ENCODE measurements at places on chromosomes 1 and 21.
A peak's percentile ranks its signal among the peaks of the same experiment; 100 is the strongest.

DNA sequence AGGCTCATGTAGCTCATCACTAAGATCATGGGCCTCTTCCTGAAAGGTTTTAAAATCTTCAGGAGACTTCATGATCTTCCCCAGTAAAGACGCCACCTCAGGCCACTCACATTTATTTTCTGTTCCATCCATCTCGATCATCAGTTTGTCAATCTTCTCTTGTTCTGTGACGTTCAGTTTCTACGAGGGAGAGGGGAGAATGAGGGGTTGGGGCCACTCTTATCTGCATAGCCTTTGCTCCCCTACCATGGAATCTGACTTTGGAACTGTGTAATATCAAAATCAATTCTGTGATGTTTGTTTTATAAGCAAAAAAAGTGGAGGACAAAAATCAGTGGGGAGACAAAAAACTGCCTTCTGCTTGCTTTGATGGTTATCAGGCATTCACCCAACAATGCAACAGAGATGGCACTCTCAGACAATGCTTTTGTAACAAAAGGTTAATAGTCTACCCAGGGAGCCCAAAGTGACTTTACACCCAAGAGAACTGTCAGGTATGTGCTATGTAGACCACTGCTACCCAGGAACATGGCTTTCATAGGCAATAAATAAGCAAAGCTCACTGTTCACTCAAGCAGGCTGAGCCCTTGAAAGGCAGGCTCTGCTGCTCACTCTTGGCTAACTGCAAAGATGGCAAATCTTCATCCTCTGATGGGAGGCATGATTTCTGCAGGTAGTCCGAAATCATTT, 10.5 kb downstream of the ENO1 start:
- DNase-seq: no peak

DNA sequence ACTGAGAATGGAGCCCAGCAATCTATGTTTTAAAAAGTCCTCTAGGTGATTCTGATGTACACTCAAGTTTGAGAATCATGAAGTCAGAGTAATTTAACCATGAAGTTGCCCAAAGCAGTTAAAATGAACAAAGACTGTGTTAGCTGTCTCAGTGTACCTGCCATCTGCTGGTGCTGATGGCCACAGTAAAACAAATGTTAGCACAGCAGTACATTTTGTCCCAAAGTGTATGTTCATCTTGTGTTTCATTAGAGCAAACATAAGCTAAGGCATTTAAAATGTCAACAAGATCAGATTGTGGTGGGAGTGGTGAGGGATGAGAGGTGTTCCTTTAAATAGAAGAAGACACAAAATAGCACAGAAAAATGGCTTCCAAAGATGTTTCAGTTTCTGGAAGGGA, 31.1 kb downstream of the FYB2 start:
- DNase-seq: no peak

- peak; percentile 84 for DNase-seq
These were observed at the start of gene LAX1 for GRCh38 chr1:203765029-203765837. TSS of gene LAX1 (plus strand) at chr1:203765183. CDS start at chr1:203765566, 383 bp downstream.

- no peak for DNase-seq
These were observed at the start of gene SLC2A5 for GRCh38 chr1:9069326-9070100. TSS of gene SLC2A5 (minus strand) at chr1:9069635. CDS start at chr1:9069536, 99 bp downstream.

DNA sequence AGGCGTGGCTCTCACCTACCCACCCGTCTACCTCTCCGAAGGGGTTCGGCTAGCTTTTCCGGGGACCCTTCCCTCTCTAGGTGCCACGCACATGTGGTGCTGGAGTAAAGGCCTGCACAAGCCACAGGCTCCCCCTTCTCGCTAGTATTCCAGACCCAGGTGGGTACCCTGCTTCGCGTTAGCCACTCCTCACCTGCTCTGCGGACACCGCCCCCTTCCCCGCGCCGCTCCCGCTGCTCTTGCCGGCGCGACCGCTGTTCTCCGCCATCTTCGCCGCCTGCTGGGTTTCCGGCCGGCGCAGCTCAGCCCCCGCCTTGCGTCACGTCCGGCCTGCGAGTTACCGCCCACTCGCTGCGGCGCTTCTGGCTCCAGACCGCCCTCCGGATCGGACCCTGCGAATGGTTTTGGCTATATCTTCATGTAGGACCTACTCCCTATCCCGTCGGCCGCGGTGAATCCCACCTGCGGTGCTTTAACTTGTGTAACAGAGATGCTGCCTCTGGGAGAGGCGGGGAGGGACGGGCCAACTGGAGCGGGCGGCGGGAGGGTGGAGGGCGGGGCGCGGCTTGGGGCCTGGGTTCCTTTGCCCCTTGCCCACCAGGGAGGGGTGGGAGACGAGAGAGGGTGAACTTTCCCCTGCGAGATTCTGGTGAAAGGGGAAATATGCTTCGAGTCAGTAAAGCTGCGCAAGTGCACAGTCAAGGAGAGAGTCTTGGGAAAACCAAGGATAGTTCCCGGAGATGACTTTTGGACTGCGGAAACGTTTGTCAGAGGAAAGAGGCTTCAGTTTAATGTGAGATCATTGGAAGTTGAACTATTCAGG, at the start of the genes NIT1 and PFDN2:
NIT1 (plus strand) TSS at position 347 of the 823 bp plus-strand sequence; CDS start at position 419, 72 bp downstream.
PFDN2 (minus strand) TSS at position 279 of the 823 bp plus-strand sequence; CDS start at position 268, 11 bp downstream.
- DNase-seq: peak; percentile 87

DNA sequence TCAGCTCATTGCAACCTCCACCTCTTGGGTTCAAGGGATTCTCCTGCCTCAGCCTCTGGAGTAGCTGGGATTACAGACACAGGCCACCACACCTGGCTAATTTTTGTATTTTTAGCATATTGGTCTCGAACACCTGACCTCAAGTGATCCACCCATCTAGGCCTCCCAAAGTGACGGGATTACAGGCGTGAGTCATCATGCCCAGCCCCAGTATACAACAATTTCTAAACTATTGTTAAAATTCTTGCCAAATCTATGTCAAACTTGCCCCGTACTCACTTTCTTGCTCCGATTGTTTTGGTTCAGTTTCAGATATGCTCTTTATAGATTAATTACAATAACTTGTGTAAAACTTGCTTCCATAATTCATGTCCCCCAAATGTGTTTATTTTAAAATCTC, 4.1 kb downstream of the RGS18 start:
- DNase-seq: no peak

DNA sequence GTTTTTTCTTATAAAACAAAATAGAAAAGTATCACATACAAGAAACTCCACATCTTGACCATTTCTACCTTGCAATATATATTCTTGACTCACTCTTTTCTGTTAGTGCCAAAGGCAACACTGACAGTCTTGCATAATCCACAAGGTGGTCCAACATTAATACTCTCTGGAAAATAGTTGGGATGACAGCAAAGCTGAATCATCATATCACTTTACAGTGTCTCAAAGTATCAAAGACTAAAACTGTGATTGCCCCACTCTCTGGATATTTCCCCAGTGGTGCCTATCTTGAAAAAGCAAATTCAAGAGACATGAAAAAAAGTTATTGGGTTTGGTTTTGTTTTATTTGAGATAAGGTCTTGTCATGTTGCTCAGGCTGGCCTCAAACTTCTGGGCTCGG, 14.6 kb upstream of the TGFBR3 start:
- no peak for DNase-seq

GRCh38 chr1:241701483-241702295, 49.6 kb downstream of the WDR64 start:
- no peak for DNase-seq

DNA sequence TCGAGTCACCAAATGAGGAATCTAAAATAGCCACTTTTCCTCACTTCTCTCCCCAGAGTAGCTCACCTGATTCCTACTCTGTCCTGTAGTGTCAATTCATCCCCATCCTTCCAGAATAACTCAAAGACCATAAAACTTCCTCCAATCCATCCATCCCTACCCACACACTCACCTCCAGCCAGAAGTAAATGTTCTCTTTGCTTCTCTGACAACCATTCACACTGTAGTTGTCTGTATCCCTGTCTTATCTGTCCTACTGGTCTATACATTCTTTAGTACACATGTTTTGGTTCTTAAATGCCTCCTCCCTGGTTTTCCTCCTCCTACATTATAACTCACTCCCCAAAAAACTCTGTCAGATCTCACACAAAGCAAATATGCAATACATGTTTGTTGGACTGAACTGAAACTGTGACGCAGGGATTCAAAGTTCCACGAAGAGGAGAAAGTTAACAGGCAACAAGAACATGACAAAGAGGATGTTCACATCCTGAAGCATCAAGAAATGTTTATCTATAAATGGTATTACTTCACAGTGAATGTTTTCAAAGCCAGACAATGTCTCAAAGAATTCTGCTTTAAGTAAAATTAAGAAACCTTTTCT, 11.0 kb downstream of the TP53BP2 start:
- DNase-seq: peak; percentile 22

All from stimulated activated CD4-positive, alpha-beta T cell treated with anti-CD3 and anti-CD28 coated beads, Interleukin-1b, Interleukin-23, amount 100 ng/mL, for 48 hours (primary cell).